ENCODE measurements at places on chromosomes 3 and 15.
A peak's percentile ranks its signal among the peaks of the same experiment; 100 is the strongest.

DNA sequence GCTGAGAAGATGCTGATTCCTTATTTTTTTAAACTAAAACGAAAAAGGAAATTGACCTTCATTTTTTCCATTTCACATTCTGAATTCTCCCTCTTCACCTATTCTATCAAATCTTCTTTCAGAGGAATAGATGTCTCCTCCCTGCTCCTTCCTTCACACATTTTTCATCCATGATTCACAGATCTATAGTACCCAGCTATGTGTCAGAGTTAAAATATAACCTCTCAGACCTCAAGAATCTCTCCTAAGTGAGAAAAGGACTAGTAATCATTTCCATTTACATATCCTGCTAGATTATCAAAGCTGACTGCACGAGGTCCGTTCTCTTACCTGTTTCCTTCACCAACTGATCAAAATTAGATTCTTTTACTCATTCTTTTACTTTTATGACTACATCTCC lies 1297.6 kb upstream of the ALCAM start:
- DNase-seq: no peak

DNA sequence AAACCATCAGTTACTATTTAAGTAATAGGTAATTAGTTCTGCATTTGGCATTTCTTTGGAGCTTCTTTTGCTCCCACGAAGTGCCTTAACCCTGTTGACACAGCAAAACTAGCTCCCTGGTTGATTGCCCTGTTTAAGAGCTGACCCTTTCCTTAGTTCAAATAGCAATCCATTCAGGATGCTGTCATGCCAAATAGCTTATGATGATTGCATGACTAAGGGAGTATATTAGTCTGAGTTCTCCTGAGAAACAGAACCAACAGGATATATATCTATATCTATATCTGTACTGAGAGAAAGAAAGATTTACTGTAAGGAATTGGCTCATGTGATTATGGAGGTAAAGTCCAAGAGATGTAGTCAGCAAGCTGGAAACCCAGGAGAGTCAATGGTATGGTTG lies 50.3 kb upstream of the SPRED1 start:
- DNase-seq: no peak

GRCh38 chr3:42683875-42684598 lies 1.3 kb upstream of the KLHL40 start:
- peak; percentile 7 for DNase-seq

GRCh38 chr15:31016446-31016915 lies 25.1 kb upstream of the MTMR10 start:
- DNase-seq: no peak

Measured in stimulated activated CD4-positive, alpha-beta T cell treated with anti-CD3 and anti-CD28 coated beads, Interleukin-1b, Interleukin-23, amount 100 ng/mL, for 1 hour (primary cell).